Activated T-helper 1 cell treated with anti-CD3 and anti-CD28 coated beads, Interleukin-12 subunit alpha, Interleukin-12 subunit beta, Interleukin-2, Interleukin-4 antibody, amounts not matched to agents 30 ng/mL and 10 ng/mL and 1 ng/mL, durations not matched to agents 14 hours and 24 hours and 36 hours (primary cell): ENCODE measurements at places on chromosomes 3 and 15. TPM values are rescaled to one million over a fixed set of nuclear protein-coding genes. Genes with fewer than 3 reads are reported as not detected.

DNA sequence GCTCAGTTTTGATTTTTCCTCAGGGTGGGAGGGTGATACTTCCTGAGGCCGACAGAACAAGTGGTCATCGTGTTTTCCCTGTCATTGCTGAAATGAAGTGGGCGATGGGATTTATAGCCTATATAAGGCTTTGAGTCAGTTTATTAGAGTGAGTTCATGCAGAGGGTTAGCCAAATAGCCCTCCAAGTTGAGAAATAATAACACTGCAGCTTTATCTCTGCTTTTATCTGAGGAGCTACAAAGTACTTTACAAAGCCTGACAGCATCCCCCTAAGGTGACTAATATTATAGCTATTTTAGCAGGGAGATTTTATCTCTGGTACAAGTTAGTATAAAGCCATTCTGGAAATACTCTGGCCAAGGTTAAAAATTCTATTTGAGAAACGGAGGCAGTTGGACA, 389.6 kb downstream of the MFSD1 start:
- H3K27me3 ChIP-seq = no peaks in the 10 kb centered on the region
- no peaks in the 10 kb centered on the region for H3K36me3 ChIP-seq
- no peak overlapping the region for H3K4me3 ChIP-seq

GRCh38 chr3:98529856-98530459, 1.8 kb upstream of the GPR15 start:
- H3K4me1 ChIP-seq = peaks cover 72% of the 10 kb centered on the region
- H3K27ac ChIP-seq = peak overlapping the region; percentile 6
- peak overlapping the region; percentile 60 for H3K4me3 ChIP-seq
- peaks cover 33% of the 10 kb centered on the region for H3K36me3 ChIP-seq
- DNase-seq = no peak
- H3K27me3 ChIP-seq = no peaks in the 10 kb centered on the region

- H3K4me1 ChIP-seq = no peaks in the 10 kb centered on the region
- no peaks in the 10 kb centered on the region for H3K36me3 ChIP-seq
- DNase-seq = no peak
- H3K27ac ChIP-seq = no peak overlapping the region
- no peak overlapping the region for H3K4me3 ChIP-seq
Measured at GRCh38 chr3:9188583-9188982, 60.9 kb downstream of the SRGAP3 start.

DNA sequence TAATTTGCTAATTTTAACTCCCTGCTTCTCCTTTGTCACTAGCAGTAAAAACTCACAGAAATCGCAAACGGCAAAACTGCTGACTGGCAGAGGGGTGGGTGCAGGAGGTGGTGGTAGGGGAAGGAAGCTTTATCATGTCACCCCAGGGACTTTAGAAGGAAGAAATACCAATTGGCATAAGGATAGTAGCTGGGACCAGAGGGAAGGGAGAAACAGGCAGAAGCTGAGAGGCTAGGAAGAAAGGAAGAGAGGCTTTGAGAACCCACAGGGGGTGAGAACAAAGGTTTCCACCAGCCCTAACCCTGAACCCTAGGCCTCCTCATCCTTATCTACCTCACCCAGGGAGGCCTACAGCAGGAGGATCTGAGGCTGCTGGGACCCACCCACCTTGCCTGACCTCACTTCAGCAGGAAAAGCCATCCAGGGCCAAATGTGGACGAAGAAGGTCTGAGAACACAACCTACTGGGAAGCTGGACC, 10.7 kb downstream of the ITGB5 start:
- no peaks in the 10 kb centered on the region for H3K36me3 ChIP-seq
- DNase-seq = no peak
- no peak overlapping the region for H3K4me3 ChIP-seq
- peaks cover 37% of the 10 kb centered on the region for H3K27me3 ChIP-seq

Gene HGD
- total RNA-seq = 0.16 TPM in 1 of 2 replicates, not detected in the other

DNA sequence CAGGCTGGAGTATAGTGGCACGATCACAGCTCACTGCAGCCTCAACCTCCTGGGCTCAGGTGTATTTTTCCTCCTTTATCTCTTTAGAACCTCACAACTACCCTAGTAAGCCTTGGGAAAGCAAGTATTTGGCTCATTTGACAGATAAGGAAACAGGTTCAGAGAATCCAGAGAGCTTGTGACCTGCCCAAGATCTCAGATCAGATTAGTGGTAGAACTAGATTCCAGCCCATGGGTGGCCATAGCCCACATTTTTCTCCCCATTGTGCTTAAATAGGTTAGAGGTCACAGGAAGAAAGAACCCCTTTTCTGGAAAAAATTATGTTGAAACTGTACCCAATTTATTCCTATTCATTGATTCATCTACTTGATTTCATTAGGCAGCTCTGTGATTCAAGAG, 64.3 kb downstream of the TSC22D2 start:
- H3K4me3 ChIP-seq = no peak overlapping the region
- H3K36me3 ChIP-seq = no peaks in the 10 kb centered on the region
- peaks cover 3% of the 10 kb centered on the region for H3K27me3 ChIP-seq
- DNase-seq = no peak

Gene GOLGA8K
- 0.32 and 0.52 TPM in 2 replicates for total RNA-seq

Gene ATP10A
- 42.8 and 47.9 TPM in 2 replicates for total RNA-seq
